ENCODE measurements at places on chromosomes 3 and 15.
A peak's percentile ranks its signal among the peaks of the same experiment; 100 is the strongest.

DNA sequence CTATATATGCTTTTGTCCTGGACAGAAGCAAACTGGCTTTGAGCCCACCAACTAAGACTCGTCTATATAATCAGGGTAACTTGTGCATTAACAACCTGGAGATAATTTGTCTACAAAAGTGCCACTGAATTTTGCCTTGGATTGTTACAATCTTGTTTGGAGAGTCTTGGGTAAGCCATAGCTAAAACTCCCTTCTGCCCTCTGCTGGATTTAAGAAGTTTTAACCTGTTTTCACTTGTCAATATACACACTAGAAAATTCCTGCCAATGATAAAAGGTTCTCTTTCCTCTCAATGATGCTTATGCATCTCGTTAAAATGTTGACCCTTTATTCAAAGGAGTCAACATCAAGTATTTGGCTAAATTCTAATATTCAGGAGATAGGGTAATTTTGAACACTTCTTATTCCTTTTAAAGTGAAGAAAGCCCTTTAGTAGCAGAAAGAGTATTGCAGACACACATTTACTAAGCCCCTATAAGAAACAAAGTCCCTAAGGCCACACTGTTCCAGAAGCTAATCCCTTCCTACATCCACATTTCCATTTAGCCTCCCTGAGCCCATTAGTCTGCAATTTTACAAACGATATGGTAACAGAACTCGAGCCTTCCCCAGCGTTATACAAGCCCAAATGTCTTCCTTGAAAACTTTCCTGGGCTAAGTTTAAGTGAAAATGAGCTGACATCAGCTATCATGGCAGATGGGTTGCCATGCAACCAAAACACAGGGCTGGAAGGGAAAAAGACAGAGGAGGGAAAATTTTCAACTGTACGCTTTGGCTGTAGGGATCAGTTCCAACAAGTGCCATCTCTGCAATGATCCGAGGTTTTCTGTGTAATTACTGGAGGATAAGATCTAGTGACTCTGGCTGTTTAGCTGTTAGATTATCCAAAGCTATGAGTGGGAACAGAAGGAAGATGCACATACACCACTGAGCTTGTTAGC is 75.9 kb upstream of the FGF12 start:
- DNase-seq: peak; percentile 38

DNA sequence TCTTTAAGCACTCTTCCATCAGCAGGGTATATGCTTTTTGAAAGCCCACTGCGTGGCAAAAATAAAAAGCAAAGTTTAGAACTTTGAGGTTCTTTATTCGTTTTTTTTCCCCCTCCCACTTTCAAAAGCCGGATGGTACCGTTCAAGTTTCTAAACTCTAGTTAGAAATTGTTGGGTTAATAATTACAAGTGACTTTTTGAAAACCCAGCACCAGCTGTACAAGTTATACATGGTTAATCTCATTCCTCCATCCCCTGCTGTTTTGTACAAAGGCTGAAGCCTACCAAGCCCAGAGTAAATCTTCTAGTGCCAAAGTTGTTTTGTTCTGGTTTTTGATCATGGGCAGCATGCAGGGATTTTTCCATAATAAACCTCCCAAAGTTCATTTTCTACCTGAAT is 48.6 kb downstream of the WDR72 start:
- DNase-seq: no peak

DNA sequence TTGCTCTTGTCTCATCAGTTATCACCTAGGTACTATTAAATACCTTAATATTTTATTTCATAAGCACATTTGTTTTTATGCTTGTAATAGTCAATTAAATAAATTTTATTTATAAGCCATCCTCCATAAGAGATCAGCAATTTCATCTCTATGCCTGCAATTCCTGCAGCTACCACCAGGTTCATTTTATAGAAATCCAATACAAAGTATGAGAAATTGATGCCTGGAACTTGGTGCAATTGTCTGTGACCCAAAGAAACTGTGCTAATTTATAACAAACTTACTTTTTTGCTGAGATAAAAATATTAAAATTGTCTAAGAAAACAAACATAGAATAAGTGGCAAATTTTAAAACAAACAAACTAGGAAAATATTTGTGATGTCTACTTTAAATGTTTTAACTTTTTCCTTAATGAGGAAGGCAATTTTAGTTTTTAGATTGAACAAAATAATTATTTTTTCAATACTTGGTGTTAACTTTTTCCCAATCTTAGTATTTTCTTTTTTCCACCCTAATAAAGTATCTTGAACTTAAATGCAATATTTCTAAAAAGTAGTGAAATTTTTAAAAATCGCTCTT is 1026.6 kb downstream of the ROBO1 start:
- DNase-seq: no peak

DNA sequence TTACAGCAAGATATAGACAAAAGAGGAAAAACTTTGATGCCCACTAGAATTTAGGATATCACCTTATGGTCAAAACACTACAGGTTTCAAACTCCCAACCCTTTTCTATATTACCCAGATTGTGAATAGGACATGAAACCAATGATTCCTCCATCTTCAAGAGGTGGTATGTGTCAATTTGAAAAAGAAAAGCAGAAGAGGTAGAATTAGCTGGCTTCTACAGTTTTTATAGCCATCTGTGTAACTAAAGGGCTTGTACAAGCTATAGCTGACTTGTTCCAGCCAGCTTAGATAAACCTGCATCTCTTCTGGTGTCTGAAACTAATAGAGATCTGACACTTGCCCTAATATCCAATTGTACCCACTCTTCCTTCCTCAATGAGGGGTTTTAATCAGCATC is 24.9 kb upstream of the HGD start:
- no peak for DNase-seq

- DNase-seq: no peak
Measured at GRCh38 chr3:181431748-181432147, 280.0 kb upstream of the SOX2 start.

DNA sequence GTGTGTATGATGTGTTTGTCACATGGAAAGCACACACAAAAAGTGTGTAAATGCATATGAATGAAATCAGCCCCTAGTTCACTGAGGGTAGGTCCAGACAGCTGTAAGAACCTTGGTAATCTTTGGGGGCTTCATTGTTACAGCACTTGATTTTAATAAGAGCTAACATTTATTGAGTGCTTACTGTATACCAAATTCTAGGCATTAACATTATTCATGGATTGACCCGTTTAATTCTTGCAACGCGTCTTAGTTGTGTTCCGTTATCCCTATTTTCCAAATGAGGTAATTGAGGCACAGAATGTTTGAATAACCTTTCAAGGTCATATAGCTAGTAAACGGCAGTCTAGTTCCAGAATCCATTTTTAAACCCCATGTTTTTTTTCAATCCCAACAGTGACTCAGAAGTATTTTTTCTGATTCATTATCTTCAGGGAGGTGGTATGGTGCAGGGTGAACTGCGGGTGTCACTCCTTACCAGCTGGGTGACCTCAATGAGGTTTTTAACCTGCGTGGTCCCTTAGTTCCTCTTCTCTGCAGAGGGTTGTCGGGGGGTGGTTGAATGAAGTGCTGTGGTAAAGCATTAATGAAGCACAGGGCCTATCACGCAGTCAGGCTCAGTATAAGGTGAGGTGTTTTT is 14.2 kb downstream of the RAB8B start:
- no peak for DNase-seq

DNA sequence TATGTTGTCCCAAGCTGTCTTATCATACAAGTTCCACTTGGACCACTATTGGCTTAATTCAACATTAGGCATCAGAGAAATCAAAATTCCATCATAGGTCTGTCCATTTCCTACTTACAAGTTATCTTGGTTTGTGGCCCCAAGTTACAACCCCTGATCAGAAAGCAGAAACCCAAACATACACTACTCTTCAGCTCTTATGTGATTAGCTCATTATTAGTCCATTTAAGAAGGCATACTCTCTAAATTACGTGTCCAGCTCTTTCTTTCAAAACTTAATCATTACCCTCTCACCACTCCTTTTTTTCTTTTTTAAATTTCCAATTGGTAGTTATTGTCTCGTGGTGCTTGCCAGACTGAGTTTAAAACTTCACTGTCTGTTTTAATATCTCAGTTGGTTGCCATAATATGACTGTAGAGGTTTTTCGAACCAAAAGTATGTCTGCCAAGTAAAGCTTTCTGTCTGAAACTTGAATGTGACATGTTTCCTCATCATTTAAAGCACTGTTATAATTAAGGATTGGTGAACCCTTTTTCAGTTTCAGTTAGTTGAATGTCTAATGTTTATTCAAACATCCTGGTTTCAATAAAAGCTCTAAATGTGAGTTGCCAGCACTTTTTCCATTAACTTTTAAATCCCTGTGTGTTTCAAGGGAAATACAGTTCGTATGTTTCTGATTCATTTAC is 150.3 kb downstream of the SAMMSON start:
- no peak for DNase-seq

GRCh38 chr3:86830566-86830965 is 160.4 kb downstream of the VGLL3 start:
- DNase-seq: no peak

- no peak for DNase-seq
Measured at GRCh38 chr3:153829606-153830170, 291.5 kb upstream of the ARHGEF26 start.

DNA sequence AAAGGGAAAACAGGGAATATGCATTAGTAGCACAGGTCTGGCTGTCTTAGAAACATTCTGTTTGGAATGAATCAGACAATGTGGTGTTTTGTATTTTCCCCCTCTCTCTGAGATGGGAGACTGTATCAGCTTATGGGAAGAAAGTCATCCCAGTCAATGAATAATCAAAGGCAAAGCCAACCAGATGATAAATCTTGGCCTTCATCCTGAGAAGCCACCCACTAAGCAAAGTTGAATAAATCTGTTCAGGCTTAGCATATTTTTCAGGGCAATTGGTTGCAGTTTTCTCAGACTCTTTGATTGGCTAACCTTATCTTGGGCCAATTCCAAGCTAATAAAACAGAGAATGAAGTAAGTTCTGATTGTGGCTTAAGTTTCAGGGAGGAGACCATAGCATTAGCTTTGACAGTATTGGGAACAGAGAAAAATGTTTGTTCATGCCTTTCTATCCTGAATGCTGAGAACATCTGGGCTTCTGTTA is 63.6 kb upstream of the ARL8B start:
- DNase-seq: no peak

GRCh38 chr3:108311797-108312196 is 15.4 kb downstream of the HHLA2 start:
- DNase-seq: no peak

DNA sequence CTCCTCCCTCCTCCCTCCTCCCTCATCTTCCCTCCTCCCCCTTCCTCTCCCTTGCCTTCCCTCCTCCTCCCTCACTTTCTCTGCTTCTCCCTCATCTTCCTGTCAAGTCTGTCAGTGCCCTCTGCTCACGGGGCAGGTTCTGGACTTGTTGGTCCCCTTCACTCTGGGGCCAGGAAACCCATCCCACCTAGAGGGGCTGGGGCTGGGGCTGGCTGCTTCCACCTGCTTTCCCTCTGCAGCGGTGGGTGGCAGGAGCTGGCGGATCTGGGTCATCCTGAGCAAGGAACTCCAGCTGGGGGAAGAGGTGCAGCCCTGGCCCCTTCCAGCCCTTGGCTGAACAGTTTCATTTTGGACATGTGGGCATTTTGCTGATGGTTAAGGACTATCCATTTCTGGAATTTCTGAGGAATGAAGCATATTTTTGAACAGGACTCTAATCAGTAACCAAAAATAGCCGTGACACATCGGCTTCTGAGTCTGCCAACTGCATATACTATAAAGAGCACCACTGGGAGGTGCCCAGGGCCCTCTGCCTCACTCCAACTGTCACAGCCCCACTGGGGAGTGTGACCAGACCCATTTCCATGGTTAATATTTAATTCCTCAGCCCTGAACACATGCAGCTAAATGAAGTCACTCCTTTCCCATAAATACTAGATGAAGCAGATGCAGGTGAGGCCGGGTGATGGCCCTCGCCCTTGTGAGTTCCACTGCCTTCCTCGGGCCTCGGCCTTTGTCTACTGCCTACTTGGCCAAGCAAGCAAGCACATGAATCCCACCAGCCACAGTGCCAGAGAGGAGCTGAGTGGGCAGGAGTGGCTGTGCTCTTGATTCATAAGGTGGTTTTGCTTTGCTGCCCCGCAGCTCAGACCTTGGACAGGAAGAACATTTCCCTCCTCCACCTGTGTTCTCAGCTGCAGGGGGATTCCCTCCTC is 39.8 kb downstream of the CHDH start:
- DNase-seq: no peak

DNA sequence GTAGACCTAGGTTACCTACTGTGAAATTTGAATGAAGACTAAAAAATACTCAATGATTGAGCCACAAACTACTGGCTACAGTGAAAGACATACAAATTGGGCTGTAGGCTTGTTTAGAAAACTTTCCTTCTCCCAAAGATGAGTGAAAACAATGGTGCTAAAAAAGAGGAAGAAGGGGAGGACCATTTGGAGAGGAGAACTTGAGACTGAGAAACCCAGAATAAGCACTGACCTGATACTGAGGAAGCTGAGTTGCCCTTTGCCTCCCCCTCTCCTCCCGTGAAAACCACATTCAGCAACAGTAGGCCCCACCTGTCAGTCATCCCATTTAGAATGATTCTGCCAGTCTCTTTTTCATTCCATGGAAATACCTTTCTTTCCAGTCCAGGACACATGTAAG is 484.0 kb upstream of the TGFBR2 start:
- no peak for DNase-seq

DNA sequence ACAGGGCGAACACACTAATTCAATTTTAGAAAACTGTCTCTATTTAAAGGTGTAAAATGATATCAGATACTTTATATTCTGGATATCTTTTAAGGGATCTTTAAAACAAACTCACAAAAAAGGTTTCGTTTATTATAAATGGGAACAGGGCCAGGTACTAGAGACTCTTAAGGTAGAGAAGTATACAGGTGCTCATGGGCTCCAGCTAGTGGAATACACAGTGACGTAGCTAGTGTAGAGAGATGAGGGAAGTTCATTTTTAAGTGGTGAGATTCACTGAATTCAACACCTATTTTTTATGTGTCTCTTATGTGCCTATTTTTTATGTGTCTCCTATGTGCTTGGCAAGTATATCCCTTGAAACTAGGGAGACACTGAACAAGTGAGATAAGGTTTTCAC is 132.7 kb upstream of the FAM3D start:
- DNase-seq: no peak

DNA sequence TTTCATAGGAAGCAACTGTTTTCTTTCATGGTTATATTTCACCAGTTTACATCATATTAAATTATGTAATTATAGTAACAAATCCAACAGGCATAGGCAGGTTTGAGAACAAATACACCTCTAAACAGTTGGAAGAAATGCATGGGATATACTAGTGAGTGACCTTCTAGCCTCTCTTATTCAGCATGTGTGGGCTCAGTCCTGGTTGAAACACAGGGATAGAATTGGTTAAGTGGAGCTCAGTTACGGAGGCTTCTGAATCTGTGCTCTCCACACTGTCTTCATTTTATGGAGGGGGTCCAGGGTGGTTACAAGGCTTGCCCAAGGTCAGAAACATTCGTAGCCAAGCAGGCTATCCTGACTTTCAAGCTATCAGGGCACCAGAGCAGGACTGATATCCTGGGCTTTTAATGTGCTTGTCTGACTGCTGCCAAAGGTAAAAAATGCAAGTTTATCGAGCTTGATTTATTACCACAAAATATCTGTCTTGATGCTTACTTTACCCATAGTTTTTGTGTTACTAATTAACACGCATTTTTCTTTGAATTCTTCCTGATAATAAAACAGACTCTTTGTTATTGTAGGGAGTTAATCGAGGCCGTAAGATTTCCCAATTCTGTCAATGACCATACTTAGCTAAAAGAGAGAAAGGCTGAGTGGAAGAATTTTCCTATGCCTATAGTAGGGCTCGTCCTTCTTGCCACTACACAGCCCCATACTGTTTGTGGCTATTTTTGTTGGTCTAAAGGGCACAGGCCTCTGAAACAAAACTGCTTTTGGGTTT is 89.6 kb downstream of the FILIP1L start:
- no peak for DNase-seq

- no peak for DNase-seq
Measured at GRCh38 chr3:119745942-119746341, 36.0 kb upstream of the NR1I2 start.

- no peak for DNase-seq
Measured at GRCh38 chr3:27147215-27147614, 222.0 kb downstream of the NEK10 start.
